Right renal cortex interstitium (tissue), 3 donors: ENCODE measurements at places on chromosomes 1 and 21. TPM values are rescaled to one million over a fixed set of nuclear protein-coding genes. Genes with fewer than 3 reads are reported as not detected.

DNA sequence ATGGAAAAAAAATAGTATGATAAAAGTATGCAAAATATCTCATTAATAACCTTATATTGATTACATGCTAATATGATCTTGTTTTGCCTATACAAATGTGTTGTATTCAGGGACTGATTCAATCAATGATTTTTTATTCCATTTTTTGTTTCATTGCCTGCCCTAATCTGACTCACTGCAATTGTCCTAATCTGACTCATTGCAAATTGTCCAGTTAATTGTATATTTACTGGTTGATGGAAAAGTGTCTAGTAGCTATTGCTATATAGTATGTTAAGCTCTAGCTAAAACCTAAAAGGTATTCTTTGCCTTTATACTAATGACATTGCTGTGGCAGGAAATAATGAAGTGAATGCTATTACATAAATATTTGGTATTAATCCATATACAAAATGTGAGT, 728.9 kb upstream of the ZP4 start:
- no peak for DNase-seq

CA14 gene
- polyA plus RNA-seq, result 6.8 TPM

GPR153 gene
- 5.8 TPM for polyA plus RNA-seq

FAM177B gene
- 0.10 TPM for polyA plus RNA-seq

SH2D1B gene
- polyA plus RNA-seq, result 0.17 TPM

DNA sequence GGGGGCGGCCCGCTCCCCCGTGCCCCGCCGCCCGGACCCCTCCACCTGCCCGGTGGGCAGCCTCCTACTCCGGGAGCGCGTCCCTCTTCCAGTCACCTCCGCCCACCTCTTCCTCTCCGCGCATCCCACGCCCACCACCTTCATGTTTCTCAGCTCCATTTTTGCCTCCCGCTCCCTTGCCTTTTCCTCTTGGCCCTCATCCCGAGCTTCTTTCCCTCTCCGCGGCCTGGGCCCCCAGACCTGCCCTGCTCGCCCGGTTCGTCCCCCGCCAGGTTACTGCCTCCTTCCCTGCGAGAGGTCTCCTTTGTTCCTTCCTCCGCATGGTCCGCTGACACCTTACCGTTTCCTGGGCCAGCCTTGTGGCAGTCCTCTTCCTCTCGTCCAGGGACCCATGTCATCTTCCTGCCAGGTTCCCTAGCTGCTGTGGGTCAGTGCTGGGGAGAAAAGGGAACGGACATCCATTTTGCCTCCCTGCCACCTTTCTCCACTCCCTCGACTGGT, 563 bp downstream of the QSOX1 start:
- no peak for DNase-seq

- DNase-seq, result no peak
Measured at GRCh38 chr1:205920159-205920558, 23.1 kb downstream of the SLC26A9 start.

- DNase-seq, result no peak
Measured at GRCh38 chr1:234768171-234768568, 158.2 kb upstream of the IRF2BP2 start.

LRRC3 gene
- 4.5 TPM for polyA plus RNA-seq

GRCh38 chr1:58264462-58264861, 282.1 kb downstream of the OMA1 start:
- no peak for DNase-seq

GRCh38 chr1:235724730-235725129, 75.1 kb upstream of the GNG4 start:
- no peak for DNase-seq

- DNase-seq, result no peak
Measured at GRCh38 chr21:36388835-36389234, 3.6 kb downstream of the CHAF1B start.

DNA sequence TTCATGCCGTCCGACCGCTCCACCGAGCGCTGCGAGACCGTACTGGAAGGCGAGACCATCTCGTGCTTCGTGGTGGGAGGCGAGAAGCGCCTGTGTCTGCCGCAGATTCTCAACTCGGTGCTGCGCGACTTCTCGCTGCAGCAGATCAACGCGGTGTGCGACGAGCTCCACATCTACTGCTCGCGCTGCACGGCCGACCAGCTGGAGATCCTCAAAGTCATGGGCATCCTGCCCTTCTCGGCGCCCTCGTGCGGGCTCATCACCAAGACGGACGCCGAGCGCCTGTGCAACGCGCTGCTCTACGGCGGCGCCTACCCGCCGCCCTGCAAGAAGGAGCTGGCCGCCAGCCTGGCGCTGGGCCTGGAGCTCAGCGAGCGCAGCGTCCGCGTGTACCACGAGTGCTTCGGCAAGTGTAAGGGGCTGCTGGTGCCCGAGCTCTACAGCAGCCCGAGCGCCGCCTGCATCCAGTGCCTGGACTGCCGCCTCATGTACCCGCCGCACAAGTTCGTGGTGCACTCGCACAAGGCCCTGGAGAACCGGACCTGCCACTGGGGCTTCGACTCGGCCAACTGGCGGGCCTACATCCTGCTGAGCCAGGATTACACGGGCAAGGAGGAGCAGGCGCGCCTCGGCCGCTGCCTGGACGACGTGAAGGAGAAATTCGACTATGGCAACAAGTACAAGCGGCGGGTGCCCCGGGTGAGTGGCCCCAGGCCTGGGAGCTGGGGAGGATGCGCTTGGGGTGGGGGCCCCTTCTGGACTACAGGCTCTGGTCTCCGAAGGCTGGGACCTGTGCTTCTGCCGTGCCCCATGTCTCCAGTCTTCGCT, 1.1 kb downstream of the SKI start:
- DNase-seq, result no peak

DNA sequence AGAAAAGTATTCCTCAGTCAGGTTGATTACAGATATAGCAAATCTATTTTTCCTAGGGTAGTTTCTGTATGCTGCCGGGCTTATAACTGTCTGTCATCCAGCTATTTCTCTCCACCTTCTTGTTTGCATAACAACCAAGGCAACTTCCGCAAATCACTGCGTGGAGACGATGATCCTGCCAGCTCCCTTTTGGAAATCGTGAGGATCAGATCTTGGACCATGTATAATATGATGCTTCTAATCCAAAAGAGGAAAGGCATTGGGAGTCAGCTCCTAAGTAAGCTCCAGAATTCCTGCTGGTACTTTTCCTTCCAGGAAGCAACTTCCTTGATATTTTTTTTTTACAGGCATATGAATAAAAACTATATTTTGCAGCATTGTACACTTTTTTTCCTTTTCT, 445 bp upstream of the RGS4 start:
- no peak for DNase-seq

SLC25A24 gene
- 59.7 TPM for polyA plus RNA-seq

DNA sequence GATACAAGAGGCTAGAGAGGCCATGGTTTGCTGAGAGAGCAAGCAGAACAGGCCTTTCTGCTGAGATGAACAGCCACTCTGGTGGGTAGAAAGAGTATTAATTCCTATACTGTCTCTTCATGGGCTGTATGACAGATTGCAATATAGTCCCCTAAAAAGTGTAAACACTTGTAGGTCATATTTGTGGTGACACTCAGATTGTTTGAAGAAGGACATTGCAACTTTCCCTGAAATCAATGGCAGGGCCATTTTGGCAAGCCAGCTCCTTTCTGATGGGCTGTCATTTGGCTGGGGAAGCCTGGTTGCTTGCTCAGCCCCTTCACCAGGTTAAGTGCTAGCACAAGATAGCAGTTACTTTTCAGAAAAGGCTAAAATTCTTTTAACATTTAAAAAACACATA, 27.5 kb downstream of the RAB4A start:
- no peak for DNase-seq

GPR89A gene
- 53.0 TPM for polyA plus RNA-seq
